ENCODE measurements at places on chromosomes 11 and 22.

- DNase-seq: no peak
These were observed 786.1 kb upstream of the CNTN5 start for GRCh38 chr11:98234698-98235097.

GRCh38 chr11:83663446-83663845, 377.3 kb upstream of the CCDC90B start:
- DNase-seq: no peak

- DNase-seq: no peak
These were observed 100.5 kb downstream of the RASSF10 start for GRCh38 chr11:13109616-13110015.

GRCh38 chr22:43136255-43136654, 6.9 kb downstream of the MCAT start:
- peak; percentile 27 for DNase-seq

DNA sequence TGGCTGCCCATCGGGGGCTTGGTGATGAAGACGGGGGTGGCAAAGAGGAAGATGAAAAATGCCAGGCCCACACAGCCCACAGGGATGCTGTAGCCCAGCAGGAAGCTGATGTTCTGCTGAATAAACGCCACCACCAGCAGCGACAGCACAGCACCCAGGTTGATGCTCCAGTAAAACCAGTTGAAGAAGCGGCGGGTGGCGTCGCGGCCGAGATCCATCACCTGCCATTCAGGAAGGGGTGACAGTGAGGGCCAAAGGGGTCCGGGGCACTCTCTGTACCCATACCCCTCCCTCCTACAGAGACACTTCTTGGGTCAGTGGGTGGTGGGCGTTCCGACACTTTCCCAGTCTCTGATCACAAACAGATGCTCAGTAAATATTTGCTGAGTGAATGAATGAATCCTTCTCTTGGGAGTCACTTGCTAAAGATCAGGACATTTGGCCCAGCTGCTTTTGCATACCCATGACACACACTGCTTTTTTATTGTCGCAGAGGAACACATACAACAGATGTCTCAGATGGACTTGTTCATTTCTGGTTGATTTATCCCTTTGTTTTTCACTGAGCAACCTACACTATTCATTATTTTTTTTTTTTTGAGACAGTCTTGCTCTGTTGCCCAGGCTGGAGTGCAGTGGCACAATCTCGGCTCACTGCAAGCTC, 5.2 kb downstream of the SLC15A3 start:
- no peak for DNase-seq

DNA sequence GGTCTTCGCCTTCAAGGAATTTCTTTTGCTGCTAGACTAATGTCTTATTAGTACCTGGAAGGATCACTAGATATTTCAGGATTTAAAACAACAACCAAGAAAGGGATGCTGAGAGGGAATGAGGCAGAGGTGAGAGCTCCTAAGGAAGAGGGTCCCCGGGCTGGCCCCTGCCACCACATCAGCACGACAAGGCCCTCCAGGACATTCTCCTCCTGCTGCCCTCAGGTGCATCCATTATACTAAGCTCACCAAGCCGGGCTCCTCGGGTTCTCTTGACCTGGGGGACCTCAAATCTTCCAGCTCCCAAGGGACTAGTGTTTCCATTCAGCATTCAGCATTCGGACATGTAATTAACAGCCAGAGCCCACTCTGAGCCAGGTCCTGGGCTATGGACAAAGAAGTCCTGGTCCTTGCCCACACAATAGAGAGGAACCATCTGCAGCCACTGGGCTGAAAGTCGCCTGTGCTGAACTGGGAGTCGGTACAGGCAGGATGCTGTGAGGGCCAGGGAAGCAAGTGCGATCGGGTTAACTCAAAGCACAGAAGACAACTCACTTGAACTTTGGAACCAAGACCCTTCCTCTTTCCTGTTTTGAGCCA, 29.4 kb upstream of the OAF start:
- peak; percentile 2 for DNase-seq

- no peak for DNase-seq
These were observed 71.4 kb downstream of the CTSC start for GRCh38 chr11:88266157-88266556.

- DNase-seq: no peak
These were observed 563.0 kb downstream of the SOX6 start for GRCh38 chr11:15793043-15793996.

DNA sequence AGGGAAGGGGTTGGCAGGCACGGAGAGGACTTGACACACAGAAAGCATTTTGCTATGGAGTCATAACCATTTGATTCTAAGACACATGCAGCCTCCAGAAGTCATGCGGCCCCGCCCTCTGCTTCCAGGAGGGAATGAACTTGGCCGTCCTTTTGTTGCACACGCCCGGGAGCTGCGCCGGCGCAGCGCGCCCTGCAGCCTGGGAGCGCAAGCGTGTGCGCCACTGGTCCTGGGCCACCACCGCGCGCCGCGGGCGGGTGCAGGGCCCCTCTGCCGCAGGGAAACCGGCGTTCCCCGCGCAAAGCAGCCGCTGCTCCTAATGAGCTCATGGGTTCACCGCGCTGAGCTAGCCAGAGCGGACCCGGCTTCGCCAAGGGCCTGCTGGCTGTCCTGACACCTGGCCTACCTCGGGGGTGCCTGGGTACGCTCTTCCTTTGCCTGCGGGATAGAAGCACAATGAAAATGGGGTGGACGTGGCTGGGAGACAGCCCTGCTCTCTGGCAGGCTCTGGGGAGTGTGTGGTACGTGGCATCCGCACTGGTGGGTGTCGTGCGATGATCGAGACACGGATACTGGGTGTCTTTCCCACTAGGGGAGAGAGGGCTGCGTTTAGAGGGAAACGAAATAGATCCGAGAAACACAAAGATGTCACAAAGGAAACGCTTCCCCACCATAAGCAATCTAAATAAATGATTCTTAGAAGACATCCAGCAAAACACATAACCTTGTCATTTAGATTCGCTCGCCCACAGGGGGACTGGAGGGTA, 669 bp downstream of the MICAL3 start:
- DNase-seq: no peak

DNA sequence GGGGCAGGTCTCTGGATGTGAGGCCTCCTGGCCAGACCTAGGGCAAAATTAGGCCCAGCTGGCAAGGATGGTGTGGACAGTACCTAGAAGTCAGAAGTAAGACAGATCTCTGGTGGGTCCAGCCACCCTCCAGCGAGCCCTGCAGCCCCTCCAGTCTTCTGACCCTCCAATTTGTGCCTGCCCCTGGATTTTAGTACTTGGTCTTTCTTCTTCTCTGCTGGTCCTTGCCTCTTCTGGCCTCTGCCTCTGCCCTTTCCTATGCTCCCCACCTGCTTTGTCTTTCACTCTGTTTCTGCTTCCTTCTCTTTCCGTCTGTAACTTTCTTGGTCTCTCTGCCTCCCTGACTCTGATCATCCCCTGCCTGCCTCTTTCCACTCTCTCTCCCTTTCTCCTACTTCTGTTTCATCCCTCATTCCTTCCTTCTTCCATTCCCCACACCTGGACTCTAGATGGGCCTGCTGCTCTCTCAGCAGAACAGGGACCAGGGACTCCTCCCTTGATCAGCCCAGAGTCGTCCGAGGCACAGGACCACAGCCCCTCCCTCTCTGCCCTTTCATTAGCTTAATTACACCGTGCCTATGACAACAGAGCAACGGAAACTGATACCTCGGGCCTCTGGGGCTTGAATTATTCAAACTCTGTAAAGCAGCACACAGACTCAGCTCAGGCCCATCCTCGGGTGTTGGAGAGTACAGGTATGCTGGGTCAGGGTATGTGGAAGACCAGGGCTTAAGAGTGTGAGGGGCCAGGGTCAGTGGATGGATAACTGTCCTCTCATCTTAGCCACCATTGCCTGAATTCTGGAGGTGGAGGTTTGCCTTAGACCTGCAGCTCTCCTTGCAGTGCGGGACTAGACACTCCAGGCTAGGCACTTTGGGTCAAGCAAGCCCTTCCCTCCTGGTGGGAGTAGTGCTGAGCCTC, at the start of gene CHRNA10:
Gene CHRNA10 (minus strand): TSS at position 51 of the 921 bp plus-strand sequence. CDS start 72 bp downstream, outside the sequence.
- no peak for DNase-seq

GRCh38 chr22:34592123-34592740, 473.7 kb upstream of the ISX start:
- DNase-seq: no peak

DNA sequence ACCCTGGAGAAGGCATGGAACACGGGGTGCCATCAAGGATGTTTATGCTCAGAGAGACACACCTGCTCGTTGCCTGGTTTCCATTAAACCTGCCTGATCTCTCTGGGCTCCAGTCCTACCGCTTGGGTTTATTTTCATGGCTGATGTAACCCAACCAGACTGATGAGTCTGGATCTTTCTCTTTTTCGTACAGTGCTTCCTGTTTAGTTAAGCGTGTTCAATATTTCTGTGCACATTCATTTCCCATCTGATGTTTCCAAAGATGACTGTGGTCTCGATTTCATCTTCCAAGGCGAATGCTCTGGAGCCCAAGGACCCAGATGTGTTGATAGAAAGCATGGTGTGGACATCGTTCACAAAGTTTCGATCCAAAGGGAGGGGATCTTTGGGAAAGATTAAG, 84.3 kb downstream of the SNX19 start:
- DNase-seq: no peak

- DNase-seq: no peak
These were observed 1.9 kb upstream of the MPZL2 start for GRCh38 chr11:118265954-118266353.

DNA sequence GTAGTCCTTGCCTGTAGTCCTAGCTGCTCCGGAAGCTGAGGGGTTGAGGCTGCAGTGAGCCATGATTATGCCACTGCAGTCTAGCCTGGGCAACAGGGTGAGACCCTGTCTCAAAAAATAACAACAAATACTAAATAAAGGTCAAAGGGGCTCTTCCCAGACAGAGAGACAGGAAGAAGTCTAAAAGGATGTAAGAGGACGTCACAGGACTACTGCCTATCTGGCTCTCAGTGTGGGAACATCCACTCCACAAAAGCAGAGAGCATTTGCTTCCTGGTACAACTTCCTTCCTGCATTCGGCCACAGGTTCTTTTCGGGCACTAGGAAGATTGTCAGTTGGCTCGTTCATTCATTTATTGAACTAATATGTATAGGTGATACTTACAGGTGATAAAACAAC, 110.6 kb downstream of the SGSM3 start:
- no peak for DNase-seq

All from activated CD4-positive, alpha-beta T cell treated with anti-CD3 and anti-CD28 coated beads, Interleukin-2, amount 10 ng/mL, durations not matched to agents 7 days and 5 days (primary cell).